ENCODE measurements at places on chromosomes 16 and 17.

DNA sequence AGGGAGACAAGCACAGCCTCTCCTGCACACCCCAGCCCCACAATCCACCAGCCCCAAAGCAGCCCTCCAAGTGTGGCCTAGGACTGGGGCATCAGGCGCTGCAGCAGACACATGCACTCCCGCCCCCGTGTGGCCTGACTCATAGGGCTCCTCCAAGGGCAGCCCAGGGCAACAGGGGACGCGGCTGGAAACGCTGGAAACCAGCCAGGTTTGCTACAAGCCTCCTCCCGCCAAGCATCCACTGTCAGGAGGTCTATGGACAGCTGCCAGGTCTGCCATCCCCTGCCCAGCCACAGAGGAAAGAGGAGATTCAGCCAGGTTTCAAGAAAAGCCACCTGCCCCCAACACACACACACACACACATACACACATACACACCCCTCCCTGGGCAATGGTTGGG lies 25.8 kb downstream of the SRCIN1 start:
- DNase-seq: peak; percentile 47

DNA sequence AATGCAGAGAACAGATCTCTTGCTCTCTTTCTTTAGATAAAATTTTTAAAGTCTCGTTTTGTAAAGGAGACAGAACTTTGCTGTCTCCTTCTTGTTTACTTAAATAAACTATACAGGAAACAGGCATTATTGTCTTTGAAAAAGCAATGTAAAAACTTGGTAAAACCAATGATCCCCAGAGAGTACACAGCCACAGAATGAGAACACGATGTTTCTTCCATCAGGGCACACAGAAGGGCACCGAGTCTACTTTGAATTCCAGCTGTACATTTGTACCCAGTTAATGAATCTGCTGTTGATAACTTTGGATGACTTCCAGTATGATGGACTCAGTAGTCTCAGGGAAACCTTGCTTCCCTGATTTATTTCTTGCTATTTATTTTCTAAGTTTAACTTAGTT lies 8.1 kb upstream of the TMEM100 start:
- DNase-seq: no peak

DNA sequence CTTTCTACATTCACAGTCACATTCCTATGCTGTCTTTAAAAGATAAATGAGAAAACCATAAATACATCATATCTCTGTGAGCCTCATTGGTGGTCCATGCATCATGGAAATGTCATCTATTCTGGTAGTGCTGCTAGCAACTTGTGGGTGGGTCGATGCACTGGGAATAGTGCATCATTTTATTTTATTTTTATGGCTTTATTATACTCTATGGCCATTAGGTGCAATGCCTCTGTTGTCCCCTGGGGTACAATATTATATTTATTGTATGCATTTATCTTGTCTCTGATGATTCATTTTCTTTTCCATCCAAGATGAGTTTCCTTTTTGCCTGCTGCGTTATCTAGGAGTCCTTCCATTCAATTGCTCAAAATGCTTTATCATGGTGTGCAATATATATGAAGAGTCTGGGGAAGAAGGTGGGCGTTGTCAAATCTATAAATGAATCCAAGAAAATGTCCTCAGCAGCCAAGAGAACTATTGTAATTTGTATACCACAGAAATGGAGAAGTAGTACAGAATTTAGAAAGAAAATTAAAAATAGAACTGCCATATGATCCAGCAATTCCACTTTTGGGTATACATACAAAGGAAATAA lies 324.0 kb downstream of the KCNJ2 start:
- DNase-seq: peak; percentile 20

DNA sequence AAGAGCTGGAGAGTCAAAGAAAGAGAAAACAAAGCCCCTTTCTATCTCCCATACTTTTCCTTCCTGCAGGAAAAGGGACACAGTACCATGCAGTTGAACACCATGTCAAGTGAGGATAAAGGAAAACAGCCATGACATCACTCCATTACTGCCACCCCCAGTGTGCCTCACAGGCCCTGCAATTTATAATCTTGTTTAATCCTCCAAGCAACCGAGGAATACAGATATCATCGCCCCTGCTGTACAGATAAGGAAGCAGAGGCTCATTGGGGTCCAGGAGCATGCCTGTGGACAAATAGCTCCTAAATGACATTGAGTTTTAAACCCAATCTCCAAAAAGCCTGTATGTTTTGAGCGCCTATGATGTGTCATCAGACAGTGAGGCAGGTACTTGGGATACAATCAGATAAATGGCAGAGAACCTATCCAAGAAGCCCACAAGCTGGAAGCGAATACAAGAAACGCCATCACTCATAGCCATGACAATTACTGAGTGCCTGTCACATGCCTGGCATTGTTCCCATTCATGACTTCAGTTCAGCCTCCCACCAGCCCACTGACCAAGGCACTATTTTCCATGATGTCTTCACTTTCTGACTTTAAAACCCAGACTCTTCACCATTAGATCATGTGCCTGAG lies 45.5 kb downstream of the CPPED1 start:
- DNase-seq: no peak

DNA sequence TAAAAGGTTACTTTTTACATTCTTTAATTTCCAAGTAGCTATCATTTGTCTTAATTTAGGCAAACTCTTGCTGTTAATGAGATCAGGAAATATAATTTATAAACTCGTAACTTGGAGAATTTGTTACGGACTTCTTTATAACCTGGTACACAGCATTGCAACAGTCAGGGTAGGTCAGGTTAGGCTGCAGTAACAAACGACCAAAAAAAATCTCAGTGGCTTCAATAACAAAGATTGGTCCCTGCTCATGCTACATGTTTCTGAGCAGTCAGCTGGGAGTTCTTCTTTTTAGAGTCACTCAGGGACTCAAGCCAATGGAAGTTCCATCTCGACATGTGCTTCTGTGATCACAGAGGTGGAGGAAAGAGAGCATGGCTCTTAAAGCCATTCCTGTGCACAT lies 110.1 kb downstream of the USP31 start:
- DNase-seq: no peak

- no peak for DNase-seq
Measured at GRCh38 chr16:84828322-84828721, 8.5 kb downstream of the CRISPLD2 start.

GRCh38 chr17:83092931-83093330 lies 13.5 kb downstream of the METRNL start:
- DNase-seq: no peak

- no peak for DNase-seq
Measured at GRCh38 chr17:46106966-46107644, 86.1 kb downstream of the KANSL1 start.

DNA sequence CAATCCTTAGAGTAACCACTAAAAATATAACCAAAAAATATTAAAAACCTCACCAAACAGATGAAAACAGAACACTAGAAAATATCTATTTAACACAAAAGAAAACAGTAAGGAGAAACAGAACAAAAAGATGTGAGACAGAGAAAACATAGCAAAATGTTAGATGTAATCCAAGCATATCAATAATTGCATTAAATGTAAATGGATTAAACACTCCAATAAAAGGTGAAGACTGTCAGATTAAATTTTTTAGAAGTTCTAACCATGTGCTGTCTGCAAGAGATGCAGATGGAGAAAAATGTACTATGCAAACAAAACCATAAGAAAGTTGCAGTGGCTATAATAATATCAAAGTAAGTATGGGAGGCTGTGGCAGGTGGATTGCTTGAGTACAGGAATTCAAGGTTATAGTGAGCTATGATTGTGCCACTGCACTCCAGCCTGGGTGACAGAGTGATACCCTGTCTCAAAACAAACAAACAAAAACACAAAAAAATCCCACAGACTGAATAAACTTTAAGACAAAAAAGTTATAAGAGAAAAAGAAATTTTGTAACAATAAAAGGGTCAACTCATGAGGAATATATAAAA lies 53.9 kb downstream of the ADCY9 start:
- DNase-seq: no peak

GRCh38 chr16:47986031-47986430 lies 169.8 kb downstream of the ABCC12 start:
- DNase-seq: no peak
